ENCODE measurements at places on chromosomes 5 and 9.

GRCh38 chr5:171715551-171715950, 70.1 kb upstream of the SMIM23 start:
- no peak for DNase-seq

GRCh38 chr5:14266171-14266570, 123.0 kb downstream of the TRIO start:
- DNase-seq, result no peak

GRCh38 chr5:150517272-150518152, 9.6 kb downstream of the NDST1 start:
- no peak for DNase-seq

DNA sequence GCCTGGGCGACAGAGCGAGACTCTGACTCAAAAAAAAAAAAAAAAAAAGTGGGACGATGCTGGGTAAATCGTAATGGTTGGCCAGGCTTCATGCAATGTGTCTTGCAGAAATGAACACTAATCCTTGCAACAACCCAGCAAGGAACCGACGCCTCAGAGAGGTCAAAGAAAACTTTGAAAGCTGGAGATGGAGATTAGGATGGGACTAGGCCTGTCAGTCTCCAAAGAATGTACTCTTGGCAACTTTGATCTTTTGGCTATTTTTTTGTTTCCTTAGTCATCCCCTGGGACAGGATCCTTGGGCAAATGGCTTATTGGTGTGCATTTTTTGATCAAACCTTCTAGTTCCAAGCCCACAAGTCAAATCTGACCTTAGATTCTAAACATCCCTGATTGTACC, 10.6 kb upstream of the PWWP2A start:
- DNase-seq, result no peak

DNA sequence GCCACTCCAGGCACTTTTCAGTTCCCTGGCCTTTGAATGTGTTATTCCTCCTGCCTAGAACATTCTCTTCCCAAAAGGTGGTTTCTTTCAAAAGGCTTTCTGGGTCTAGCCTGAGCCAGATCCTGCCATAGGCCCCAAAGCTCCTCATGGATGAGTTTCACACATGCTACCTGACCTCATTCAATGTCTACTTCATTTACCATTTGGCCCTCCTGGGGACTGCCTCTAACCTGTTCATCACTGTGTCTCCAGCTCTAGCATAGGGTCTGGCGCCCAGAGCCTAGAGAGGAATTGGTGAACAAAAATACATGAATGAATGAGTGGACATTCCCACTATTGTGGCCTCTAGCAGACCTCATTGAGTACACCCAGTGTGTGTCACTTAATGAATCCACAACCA, 5.4 kb upstream of the P4HA2 start:
- no peak for DNase-seq
